ENCODE measurements at places on chromosomes 1 and 21.

DNA sequence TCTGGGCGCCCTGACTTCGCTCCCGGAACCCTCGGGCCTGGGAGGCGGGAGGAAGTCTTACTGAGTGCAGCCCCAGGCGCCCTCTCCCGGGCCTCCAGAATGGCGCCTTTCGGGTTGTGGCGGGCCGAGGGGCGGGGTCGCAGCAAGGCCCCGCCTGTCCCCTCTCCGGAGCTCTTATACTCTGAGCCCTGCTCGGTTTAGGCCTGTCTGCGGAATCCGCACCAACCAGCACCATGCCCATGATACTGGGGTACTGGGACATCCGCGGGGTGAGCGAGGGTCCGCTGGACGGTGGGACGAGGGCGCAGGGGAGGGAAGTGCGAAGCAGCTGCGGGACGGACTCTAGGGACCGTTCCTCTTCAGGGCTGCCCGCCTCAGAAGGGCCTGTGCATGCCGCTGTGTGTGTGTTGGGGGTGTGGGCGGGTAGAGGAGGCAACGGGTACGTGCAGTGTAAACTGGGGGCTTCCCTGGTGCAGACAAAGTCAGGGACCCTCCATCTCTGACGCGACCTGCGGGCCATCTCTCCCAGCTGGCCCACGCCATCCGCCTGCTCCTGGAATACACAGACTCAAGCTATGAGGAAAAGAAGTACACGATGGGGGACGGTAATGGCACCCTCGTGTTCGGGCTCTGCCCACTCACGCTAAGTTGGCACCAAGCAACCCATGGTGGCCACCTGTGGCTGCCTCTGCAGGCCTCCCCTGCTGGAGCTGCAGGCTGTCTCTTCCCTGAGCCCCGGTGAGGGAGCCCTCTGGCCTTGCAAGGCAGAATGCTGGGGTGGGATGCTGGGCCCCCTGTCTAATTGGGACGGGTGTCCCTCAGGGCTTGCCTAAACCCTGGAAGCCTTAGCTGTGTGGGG, at the start of gene GSTM1:
Gene GSTM1, plus strand, starts transcription at position 177 of the 859 bp plus-strand sequence. Its CDS starts 57 bp downstream, at position 234.
- no peak for DNase-seq

DNA sequence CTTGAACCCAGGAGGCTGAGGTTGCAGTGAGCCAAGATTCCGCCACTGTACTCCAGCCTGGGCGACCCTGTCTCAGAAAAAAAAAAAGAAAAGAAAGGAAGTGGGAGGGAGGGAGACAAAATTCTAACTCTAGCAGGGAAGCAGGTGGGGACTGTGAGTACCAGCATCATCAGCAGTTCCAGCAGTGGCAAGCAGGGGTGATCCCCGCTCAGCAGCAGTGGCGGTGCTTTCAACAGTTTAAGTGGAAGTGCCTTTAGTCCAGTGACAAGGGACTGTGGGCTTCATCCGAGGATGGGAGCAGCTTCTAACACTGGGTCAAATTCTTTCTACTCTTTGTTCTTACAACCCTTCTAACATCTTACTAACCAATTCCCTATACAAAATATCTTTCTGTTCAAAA, 858.1 kb upstream of the ADAMTS5 start:
- no peak for DNase-seq

- no peak for DNase-seq
Measured at GRCh38 chr1:221994274-221994698, 252.4 kb upstream of the DUSP10 start.

- DNase-seq: no peak
Measured at GRCh38 chr1:84062496-84062895, 63.6 kb upstream of the TTLL7 start.

DNA sequence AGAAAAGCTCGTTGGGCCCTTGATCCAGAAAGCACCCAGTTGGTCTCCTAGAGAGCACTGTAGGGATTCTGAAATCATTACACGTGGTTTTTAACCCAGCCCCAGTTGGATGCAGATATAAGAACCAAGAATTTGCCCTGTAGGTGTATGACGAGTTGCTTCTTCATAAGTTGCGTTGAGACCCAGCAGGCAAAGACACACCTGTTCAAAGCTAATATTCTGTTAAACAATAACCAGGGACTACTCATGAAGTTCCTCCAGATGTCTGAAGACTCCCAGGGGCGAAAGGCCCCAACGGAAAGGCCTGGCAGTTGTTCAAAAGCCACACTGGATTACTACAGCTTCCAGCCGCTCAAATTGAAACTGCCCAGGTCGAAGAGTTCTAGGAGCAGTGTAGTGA, 88.6 kb upstream of the HNRNPU start:
- DNase-seq: no peak

DNA sequence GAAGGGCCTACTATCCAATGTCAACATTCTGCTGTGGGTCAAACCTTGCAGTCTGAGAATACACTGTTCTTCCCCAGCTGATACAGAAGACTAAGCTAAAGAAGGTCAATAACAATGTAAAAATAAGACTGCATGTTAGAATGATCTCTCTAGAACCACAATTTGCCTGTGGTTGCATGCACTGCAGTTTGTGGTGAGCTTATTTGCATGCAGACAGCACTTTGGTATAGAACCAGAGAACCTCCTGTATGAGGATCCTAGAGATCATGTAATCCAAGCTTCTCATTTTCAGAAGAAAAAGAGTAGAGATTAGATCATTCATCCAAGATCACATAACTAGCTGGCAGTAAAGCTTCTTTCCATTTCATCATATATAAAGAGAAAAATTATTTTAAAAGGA, 15.8 kb downstream of the SYNJ1 start:
- DNase-seq: no peak

DNA sequence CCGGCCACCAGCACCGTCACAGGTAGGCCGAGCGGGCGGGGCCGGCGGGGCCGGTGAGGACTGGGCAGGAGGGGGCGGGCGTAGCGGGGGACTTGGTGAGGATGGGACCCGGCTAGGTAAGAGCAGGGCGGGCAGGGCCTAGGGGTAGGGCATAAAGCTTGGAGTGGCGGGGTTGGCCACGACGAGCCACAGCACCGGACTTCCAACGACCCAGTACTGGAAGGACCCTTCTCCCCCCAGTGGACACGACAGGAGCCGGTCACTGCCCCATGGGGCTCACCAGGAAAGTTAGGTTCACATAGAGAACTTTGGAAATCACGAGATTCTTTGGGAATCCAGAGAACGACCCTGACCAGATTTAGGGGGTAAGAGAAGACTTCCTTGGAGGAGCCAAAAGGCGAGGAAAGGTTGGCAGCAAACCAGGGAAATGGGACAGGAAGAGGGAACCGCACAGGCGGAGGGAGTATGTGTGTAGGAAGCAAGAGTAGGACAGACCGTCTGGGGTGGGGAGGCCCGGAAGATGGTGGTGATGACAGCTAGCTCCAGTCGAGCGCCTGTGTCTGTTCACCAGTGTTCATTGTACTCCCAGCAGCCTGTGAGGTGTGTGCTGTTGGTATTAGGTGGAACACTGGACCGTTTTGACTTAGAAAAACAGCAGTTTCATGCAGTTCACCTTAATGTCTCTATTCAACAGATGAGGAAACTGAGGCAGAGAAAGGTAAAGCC, 20.4 kb downstream of the ZNF362 start:
- DNase-seq: no peak

GRCh38 chr1:40653851-40654537, 11.5 kb downstream of the RIMS3 start:
- no peak for DNase-seq

DNA sequence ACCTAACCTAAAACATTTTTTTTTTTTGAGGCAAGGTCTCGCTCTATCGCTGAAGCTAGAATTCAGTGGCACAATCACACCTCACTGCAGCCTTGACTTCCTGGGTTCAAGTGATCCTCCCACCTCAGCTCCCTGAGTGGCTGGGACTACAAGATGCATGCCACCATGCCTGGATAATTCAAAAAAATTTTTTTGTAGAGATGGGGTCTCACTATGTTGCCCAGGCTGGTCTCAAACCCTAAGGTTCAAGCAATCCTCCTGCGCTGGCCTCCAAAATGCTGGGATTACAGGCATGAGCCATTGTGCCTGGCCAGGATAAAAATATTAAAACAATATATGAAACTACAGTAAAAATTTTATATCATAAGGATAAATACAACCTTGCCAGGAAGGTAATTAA, 4.9 kb downstream of the LIX1L start:
- DNase-seq: no peak

DNA sequence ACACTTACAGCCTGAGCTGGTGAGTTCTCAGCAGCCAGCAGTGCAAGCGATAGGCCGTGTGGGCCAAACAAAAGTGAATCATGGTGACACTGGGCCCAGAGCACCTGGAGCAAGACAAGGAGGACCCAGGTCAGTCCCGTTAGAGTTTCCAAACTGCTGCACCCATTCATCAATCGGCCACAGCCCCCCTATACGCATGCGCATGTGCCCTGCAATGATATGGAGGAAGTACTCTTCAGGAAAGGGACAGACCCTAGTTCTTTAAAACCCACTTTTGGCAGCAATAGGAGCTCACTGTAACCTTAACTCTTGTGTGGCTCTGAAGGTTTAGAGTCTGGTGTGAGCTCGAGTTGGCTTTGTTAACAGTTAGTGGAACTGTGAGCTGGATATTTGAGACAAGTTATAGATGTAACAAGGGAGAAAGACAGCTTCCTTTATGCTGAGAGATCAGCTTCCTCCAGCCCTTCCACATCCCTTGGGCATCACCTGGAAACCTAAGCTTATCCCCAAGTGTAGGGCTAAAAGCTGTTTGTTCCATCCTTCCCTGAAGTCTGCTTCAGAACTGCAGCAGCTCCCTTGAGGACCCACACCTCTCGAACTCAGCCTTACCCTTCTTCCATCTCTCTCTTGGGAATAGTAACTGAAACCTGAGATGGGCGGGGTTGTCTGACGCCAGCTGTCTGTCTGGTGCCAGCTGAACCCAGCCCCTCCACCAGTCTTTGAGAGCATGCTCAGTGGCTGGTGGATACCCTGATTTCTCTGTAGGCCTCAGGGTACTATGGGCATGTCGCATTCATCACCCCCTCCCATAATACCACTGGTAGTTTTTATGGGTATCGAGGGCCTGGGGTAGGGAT, 17.7 kb downstream of the NMNAT1 start:
- peak; percentile 82 for DNase-seq

GRCh38 chr21:25560891-25561290, 46.4 kb downstream of the MRPL39 start:
- no peak for DNase-seq

DNA sequence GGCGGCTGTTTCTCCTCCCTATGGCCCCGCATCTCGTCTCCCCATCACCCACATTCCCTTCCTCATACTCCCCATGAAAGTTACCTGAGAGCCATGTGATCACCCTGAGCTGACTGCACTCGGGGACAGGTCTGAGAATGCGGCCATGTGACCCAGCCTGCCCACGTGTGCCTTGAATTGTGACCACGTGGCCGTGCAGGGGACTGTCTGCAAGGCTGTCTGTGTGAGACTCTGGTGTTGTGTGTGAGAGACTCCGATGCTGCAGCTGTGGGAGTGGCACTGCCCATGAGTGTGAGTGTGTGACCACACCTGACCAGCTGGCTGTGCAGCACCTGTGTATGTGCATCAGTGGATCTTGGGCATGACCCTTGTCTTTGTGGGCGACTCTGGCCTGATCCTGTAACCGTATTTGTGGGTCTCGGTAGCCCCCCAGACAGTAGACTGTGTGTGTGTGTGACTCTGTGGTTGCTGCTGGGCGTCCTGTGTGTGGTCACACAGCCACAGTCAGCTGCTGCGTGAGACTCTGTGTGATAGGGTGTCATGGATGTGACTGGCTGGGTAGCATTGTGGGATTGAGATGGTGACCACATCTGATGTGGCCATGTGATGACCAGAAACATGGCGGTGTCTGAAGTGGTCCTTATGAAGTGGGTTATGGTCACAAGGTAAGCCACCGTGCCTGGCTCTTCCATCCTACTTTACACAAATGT, 56.8 kb upstream of the KDM4A start:
- DNase-seq: no peak

GRCh38 chr21:33283203-33283602, 17.0 kb downstream of the IL10RB start:
- no peak for DNase-seq

GRCh38 chr21:28177124-28177523, 815.6 kb downstream of the LTN1 start:
- no peak for DNase-seq

DNA sequence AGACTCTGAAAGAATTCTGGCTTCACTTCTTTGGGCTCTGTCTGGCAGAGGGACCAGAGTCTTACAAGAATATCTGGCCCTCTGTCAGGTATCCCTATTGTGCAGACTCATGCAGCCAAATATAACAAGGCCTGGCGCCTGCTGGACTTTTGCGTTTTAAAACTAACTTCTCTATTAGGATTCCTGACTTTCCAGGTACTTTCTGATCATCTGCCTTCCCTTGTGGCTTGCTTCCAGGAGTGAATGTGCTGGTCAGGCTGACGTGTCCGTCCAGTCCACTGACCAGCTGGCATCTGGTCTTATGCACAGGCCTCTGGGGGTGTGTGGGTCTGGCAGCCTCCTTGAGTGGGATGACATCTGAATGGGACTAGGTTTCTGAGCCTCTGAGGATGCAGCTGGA, 8.6 kb upstream of the RAB29 start:
- DNase-seq: no peak

GRCh38 chr1:27316860-27317259, 5.1 kb upstream of the TMEM222 start:
- no peak for DNase-seq

- no peak for DNase-seq
Measured at GRCh38 chr21:42129300-42130266, 58.5 kb downstream of the UMODL1 start.

DNA sequence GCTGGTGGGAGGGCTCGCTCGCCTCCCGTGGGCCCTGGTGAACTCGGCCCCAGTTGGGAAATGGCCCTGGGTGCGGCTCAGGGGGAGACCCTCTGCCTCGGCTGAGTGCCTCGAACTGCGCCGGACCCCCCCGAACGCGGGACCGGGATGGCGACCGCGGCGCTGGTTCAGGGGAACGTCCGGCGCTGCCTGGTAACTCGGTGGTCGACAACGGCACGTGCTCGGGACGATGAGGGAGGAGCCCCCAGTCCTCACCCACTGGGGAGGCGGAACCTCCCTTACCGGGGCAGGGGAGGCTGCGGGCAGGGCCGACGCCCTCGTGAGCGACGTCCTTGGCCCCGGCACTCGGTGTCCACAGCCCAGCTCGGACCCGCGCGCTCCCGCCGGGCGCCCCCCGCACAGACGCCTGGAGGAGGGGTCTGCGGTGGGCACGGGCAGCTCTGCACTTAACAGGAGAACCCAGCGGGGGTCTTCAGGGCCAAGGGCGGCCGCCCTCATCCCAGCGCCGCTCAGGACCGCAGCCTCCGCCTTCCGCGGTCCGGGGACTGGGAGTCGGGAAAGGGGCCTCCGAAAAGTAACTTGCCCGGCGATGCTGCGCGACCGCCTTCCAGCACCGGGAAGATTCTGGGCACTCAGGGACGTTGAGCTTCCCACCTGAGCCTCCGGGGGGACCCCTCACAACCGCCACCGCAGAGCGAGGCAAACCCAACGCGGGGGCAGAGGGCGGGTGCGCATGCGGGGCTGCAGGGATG, 1.7 kb downstream of the HES4 start:
- no peak for DNase-seq

- DNase-seq: no peak
Measured at GRCh38 chr1:201426479-201427310, 5.2 kb upstream of the TNNI1 start.
